ENCODE measurements at places on chromosomes 2 and 18.

GRCh38 chr2:210546424-210547208, 9.8 kb upstream of the CPS1 start:
- DNase-seq = no peak

GRCh38 chr2:191645032-191645431, 32.9 kb upstream of the NABP1 start:
- no peak for DNase-seq

- DNase-seq = no peak
These were observed 576.0 kb downstream of the ARHGAP15 start for GRCh38 chr2:143705108-143705707.

- DNase-seq = no peak
These were observed 35.1 kb downstream of the SH2D6 start for GRCh38 chr2:85453571-85453970.

DNA sequence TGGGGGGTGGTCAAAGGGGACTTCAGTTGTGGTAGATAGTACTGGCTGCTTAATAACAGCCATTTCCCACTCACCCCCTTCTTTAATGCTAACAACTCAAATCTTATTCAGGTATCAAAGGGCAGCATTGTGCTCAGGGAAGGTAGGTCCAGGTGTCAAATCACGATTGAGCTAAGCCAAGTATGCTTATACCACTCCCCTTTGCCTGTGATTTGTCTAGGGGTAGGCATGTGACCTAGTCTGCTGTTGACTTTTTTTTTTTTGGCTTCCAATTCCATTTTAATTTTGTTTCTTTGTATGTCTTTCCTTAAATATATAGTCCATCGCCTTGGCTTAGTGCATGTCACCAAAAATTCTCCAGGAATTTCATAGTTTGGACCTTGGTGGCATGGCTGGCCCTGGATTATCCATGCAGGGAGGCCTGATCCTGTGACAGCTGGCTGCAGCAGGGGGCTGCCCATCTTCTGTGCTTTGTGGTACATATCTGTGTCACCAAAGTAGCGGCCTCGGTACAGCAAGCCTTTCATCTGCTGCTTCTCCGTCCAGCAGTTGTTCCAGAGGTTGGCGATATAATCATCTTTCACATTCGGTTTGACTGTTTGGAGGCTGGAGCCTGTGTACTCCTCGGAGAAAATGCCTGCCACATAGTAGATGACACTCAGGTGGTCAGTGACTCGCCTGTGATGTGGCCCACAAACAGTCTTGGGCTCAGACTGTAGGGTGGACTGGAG, 68.1 kb upstream of the SPRED2 start:
- no peak for DNase-seq

DNA sequence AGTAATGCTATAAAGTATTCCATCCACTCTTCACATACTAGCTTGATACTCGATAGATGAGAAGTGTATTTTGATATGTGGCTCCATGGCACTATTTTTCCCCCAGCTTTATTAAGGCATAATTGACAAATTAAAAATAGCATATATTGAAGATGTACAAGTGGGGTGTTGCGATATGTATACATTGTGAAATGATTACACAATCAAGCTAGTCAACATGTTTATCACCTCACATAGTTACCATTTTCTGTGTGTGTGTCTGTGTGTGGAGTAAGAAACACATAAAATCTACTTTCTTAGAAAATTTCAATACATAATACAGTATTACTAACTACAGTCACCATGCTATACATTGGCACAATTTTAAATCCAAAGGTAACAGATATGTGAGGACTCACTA, 82.5 kb upstream of the MYT1L start:
- no peak for DNase-seq

DNA sequence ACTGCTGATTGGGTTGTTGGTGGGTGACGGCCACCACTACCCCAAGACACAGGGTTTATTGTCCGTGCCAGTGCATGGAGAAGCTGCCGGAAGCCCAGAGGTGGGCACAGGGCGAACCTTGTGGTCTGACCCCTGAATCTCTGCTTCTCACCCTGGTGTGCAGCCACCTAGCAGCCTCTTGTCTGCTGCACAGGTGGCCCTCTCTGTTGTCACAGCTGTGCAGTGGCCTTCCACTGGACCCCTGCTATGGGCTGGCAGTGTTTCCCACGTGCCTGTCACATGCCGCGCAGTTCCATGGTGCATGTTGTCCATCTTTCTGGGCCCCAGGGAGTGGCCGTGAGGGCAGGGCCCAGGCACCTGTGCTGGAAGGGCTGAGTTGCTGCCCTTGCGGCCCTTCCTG, 15.2 kb downstream of the ATG4B start:
- DNase-seq = no peak

DNA sequence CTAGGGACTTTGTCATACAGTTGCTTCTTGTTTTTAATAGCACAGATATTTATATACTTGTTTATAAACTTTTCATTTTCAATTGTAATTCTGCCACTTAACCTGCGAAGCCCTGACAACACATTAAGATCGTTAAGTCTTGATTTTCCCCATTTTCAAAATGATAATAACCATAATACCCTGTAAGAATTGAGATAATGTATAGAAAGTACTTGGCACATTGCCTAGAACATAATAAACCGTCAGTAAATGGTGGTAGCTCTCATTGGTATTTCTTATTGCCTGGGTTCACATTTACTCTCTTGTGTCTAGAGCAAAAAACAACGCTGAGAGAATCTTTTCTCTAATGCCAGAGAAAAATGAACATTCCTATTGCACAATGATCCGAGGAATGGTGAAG, 18.6 kb downstream of the PTCD3 start:
- no peak for DNase-seq

GRCh38 chr2:63849381-63850203, 7.9 kb downstream of the UGP2 start:
- DNase-seq = no peak

Data from stimulated activated CD4-positive, alpha-beta T cell treated with anti-CD3 and anti-CD28 coated beads, TNF-alpha, amount 100 ng/mL, for 48 hours (primary cell).